NCI-H2107 (cell line): ENCODE measurements at places on chromosomes 1 and 21.

DNA sequence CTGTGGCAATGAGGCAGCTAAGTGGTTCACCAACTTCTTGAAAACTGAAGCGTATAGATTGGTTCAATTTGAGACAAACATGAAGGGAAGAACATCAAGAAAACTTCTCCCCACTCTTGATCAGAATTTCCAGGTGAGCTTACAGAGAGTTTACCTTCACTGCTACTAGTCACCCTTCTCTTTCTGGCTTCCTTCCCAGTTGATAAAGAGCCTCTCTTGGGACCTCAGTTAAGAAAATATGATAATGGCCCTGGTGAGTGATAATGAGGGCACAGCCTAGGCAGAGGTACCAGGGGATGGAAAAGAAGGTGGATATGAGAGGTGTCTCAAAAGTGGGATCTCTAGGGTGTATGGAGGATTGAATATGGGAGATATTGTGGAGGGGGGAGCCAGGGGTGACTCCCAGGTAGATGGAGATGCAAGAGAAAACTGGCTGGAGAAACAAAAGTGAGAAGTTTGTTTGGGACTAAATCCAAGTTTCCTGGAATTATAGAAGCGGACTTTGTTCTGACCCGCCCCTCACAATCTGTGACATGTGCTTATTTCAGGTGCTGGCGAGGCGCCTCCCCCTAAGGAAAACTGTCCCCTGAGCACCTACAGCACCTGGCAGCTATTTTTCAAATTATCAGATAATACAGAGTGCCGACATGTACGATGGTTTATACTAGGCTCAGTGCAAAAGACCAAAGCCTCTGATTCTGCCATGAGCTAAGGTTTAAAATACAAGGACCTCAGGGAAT is 13.7 kb downstream of the MTARC2 start:
- no peak for DNase-seq

DNA sequence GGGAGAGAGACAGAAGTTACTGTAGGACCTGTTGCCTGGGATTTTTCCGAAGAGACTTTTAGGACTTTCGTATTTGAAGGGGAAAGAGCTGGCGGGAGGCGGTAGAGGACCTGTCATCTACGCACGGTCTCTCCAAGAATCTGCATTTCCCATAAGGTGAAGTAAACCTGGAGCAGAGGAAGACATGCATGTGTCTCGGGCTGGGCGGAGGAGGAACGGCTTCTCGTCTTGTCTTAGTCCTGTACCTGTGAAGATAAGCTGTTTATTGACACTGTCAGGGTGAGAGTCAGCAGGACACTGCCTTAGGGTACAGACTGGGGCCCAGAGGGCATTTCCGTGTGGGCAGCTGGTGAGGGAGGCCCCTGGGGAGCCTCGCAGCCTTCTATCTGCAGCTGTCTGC is 123.4 kb upstream of the COL6A1 start:
- DNase-seq = no peak

GRCh38 chr21:40730426-40730800 is 116.5 kb downstream of the DSCAM start:
- DNase-seq = no peak

DNA sequence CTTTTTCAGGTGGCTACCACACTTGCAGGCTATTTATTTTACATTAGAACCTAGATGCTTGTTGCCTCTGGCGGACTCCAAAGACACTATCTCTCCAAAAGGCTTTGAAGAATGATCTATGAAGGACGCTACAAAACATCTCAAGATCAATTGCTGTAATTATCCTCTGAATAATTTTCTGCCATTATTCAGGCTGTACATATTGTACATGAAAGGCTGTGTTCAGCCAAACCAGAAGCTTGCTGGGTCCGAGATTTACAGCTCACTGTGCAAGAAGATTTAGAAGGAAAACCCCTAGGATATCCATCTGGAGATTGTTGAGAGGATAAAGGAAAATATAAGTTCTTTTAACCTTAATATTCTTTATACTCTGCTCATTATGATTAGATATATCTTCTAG is 523.6 kb upstream of the PLXNA2 start:
- no peak for DNase-seq

- no peak for DNase-seq
Measured at GRCh38 chr1:58158506-58159433, 387.8 kb downstream of the OMA1 start.

DNA sequence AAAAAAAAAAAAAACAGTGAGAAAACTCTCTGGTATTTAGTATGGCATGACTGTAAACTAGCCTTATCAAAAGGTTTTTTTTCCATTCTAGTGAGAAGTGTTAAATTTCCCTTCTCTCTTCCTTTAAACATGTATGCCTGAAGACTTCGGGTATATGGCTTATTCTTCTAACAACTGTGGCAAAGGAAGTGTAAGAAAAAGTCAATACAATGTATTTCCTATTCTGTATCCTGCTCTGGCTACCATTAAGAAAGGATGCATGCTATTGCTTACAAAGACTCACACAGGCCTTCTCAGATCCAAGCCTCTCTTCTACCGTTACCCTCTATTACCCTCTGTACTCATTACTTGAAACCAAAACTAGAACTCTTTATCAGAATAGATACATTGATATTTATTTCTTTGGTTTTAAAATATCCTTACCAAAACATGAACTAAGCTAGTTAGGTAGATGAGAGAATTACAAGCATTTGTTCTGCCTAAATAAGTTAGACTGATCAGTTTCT is 8.4 kb downstream of the CEPT1 start:
- no peak for DNase-seq

- DNase-seq = no peak
Measured at GRCh38 chr1:24619376-24619775, 23.7 kb upstream of the SRRM1 start.

DNA sequence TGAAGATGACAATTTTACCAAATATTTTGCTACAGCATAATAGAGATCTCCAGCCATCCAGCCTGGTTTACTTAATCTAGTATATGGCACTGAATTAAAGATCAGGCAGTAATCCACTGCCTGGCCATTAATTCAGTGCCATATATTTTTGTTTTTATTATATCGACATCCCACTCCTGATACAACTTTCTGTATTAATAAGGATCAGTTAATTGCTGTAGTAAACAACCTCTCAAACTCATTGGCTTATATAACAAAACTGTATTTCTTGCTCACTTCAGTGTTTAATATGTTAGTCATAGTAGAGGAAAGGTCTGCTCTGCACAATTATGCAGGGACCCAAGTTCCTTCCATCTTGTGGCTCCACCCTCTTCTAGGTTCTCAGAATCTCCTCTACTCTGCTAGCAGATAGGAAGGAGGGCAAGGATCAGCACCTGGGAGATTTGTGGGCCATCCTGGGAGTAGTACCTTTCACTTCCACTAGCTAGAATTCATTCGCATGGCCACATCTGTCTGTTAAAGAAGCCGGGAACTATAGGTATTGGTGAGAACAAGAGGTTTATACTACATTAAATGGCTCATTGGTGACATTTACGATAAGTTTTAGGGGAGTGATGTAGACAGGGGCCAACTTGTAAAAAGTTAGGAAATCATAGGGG is 3.6 kb upstream of the ZDHHC18 start:
- no peak for DNase-seq

- DNase-seq = no peak
Measured at GRCh38 chr1:1318131-1318652, 6.3 kb downstream of the INTS11 start.

DNA sequence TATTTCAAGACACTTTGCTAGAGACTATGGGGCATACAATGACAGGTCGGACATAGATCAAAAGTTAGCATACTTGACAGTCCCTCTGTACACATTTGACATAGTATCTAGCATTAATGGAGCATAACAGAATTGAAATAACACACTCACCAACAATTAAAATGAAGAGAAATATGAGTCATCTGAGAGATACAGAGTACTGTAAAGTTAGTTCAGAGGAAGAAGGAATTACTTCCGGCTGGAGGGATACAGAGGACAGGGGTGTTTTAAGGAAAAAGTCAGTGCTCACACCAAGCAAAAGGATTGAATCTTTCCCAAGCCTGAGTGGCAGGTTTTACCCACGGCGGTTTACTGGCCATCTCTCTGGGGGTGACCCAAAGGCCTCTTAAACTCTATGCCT is 2.4 kb downstream of the ZMYND12 start:
- DNase-seq = no peak

DNA sequence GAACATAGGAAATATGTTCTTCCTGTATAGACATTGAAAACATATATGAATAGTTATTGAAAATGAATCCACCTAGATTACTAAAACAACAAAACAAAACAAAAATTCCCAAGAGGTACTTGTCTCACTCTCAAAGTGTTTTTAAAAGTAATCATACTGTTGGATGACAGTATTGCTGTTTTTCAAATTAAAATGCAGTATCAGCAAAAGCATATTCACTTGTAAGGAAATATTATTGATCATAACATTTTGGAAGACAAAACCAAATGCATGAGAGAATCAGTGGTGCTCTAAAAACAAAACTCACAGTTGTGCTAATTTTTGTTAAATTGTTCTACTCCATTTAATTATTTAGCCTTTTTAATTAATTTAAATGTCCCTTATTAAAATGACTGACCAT is 131.0 kb downstream of the COL11A1 start:
- DNase-seq = no peak

- DNase-seq = no peak
Measured at GRCh38 chr1:38006008-38006828, 904 bp upstream of the FHL3 start.

DNA sequence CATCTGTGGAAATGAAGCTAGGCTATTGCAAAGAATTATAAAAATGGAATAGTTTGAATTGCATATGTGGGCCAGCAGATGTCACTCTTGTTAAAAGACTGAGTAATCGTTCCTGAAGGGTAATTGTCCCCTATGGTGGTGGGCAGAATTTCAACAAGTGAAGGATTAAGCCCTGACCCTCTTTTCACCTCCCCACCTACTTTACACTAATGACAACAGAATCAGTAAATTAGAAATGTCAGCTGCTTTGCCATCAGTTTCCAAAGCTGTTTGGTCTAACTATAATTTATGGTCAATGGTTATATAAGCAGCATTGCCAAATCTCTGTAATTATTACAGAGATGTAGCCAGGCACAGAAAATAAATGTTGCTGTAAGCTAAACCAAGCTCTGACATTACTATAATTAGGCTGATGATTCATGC is 898.6 kb downstream of the AMY1C start:
- no peak for DNase-seq

GRCh38 chr1:89489047-89489729 is 35.4 kb upstream of the LRRC8B start:
- DNase-seq = no peak

GRCh38 chr21:15183813-15184257 is 119.0 kb upstream of the NRIP1 start:
- no peak for DNase-seq

- no peak for DNase-seq
Measured at GRCh38 chr1:21579791-21580190, 70.6 kb downstream of the ALPL start.
